ENCODE measurements at places on chromosomes 1 and 21.

- DNase-seq = no peak
Observed at GRCh38 chr1:29470087-29470787, 233.9 kb downstream of the PTPRU start.

GRCh38 chr1:214310010-214310409 lies 29.1 kb downstream of the SMYD2 start:
- no peak for DNase-seq

DNA sequence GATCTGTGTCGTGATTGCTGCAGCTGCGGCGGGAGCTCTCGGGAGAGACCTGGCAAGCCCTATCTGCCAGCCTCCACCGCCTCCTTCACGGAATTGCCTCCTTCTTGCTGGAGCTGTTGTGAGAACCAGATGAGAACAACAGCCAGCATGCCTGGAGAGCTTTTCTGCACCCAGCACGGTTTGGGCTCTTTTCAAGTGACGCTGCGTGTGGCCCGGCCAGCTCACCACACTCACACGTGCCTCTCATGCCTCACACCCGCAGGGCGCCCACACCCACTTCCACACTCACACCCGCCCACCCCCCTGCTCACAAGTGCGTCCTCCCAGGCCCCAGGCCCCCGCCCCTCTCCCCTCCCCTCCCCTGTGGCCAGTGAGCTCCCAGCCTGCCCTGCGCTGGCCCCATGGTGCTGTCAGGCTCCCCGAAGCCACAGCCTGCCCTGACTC lies 135.7 kb upstream of the RUNX3 start:
- no peak for DNase-seq

DNA sequence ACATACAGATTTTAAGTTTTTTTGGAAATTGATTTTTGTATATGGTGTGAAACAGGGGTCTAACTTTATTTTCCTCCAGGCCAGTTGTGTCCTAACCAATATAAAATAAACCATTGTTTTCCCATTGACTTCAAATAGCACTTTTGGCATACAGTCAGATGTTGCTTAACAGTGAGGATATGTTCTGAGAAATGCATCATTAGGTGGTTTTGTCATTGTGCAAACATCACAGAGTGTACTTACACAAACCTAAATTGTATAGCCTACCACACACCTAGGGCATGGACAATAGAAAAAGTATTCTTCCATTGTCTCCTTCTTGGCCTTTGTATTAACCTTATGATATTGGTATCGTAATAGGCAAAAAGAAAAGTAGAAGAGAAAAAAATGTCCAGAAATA lies 37.4 kb upstream of the DISP1 start:
- DNase-seq = no peak

- no peak for DNase-seq
Observed at GRCh38 chr1:239810061-239810481, 281.6 kb upstream of the FMN2 start.
